ENCODE measurements at places on chromosomes 16 and 17. TPM values are rescaled to one million over a fixed set of nuclear protein-coding genes. Genes with fewer than 3 reads are reported as not detected.
A peak's percentile ranks its signal among the peaks of the same experiment; 100 is the strongest.

Gene RNF213
- 48.4 TPM for total RNA-seq

Gene ASGR1
- total RNA-seq, result 0.68 TPM

Gene ACSM2A
- total RNA-seq, result not detected

Gene NPIPA7
- total RNA-seq, result 2.7 TPM

Gene TBC1D3K
- total RNA-seq, result not detected

Gene APOBR
- 1.4 TPM for total RNA-seq

DNA sequence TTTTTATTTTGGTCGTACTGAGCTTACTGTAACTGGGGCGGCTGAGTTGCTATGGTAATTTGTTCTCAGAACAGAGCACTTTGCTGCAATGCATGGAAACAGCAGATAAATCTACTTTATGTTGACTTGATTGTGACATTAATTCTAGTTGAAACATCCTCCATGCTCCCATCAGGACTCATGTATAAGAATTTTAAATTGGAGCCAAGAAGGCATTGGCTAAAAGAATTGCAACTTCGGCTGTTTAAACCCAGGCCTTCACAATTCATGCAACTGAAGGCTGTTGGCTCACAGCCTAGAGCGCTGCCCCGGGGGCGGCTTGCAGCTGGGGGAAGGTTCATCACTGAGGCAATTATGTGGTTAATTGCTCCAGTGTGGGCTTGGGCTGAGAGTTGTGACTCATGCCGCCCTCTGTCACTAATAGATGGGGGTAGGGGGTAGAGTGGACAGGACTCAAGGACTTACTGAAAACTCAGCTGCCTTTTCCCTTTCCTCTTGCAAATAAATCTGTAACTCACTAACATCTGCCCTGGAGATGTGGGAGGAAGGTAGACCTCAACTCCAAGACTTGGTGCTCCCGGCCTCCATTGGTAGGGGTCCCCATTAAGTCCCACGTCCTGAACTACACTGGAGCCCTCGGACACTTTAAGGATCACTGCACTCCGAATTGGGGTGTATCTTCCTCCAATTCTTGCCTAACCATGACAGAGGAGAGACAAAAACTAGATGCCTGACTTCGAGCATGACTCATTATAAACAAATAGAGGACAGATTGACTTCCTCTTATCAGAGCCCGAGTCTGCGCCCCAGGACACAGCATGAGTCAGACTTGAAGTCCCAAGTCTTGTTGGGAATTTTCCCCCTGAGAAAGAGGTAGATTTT is 37.5 kb downstream of the ERCC4 start:
- peak; percentile 74 for DNase-seq

DNA sequence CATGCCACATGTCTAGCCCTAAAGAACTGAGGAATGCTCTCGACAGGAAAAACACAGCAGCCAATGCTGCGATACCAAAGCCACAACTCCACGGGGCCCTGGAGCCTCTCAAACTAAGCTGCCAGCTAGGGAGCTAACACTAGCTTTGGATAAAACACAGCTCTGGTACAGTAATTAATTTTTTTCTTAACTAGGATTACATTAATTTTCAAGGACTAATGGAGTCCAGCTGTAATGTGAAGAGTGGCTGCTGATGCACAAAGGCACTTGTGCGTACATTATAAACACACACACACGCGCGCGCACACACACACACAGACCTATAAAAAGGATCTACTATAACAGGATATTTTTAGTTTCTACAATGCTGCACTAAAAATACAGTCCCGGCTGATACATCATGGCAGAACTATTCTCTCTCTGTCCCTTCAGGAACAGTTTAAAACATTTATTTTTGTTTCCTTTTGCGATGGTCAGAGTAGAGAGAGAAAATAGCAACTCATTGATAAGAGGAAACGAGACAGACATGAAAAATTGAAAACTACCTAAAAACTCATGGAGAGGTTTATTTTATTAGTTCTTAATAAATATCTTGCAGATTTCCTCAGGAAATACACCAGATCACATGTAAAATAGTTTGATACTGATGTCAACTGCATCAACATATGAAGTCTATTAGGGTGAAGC is 88.5 kb downstream of the SMG6 start:
- peak; percentile 69 for DNase-seq

DNA sequence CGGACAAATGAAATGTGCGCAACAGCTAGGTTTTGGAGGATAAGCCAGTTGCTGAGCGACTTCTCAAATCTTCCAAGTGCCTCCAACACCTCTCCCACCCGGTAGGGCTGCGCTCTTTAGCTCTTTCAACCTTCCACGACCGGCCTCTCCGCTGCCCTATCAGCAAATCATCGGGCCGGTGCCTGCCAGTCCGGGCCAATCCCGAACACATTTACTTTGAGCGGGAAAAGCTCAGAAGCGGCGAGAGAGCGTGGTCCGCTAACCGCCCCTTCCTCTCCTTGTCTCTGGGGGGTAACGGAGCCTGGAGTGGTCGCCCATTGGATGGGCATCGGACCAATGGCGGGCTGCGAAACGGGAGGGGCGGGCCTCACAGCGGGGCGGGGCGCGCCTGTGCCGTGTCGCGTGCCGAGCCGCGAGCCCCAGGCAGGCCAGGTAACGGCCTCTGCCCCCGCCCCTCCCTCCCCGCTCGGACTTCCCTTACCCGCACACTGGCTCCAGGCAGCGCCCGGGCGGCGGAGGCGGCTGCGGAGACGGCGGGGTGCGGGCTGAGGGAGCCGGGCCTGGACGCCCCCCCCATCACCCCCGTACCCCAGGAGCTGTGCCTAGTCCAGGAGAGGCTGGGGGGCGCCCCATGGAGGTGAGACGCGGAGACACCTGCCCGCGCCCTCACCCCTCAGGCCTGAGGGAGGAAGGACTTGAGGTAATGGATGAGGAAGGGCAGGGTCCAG is at the start of gene MEIOC:
TSS of gene MEIOC (plus strand) at position 486 of the 728 bp plus-strand sequence. CDS start at position 632, 146 bp downstream.
- DNase-seq, result no peak

GRCh38 chr16:23929856-23930255 is 94.1 kb downstream of the PRKCB start:
- DNase-seq, result no peak

DNA sequence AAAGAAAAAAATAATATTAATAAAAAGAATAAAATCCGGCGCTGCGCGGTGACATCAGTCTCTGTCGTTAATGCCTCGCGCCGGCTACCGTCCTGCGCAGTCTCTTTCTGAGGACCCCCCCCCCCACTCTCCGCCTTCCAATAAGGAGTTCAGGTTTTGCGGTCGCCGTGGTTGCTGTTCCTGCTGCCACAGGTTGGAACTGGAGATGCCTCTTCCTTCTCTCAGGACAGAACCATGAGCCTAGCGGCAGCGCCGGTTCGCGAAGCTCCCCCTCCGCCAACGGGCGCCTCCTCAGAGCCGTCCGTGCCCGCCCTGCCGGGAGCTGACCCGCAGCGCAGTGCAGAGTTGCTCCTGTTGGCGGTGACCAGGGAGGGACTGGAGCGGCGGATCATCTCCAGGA is 2093.4 kb downstream of the TP53TG3F start:
- DNase-seq, result no peak

DNA sequence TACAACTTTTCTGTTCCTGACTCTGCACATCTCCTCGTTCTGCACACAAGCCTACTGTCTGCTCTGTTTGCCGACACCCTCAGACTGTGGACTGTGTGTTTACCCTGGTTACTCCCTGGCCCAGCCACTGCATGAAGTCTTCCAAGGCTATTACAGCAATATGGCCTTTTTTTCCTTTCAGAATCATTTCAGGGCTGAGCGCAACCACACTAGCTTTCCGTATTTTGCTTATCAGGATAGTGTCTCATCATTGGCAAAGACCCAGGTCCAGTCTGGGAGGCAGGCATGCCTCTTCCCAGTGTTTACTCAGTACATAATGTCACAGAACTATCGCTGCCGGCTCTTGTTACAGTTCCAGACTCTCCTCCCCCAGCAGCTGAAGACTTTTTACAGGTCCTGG is 10.1 kb downstream of the DNAH9 start:
- peak; percentile 61 for DNase-seq

DNA sequence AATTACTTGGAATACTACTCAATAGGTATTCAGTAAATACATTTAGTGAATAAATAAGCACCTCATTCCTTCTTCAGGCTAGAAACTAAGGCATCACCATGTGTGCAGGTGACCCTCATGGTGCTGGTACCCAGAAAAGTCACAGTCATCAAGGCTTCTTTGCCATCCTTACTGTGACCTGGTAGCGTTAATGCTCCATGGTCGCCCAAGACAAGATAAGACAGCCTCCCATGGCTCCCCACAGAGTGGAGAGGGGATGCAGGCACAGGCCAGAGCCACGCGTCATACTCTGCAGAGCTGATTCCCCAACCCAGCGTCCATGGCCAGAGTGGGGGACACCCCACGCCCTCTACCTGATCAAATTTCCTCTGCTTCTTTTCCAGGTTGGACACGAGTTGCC is 73.8 kb downstream of the NDE1 start:
- DNase-seq, result no peak

DNA sequence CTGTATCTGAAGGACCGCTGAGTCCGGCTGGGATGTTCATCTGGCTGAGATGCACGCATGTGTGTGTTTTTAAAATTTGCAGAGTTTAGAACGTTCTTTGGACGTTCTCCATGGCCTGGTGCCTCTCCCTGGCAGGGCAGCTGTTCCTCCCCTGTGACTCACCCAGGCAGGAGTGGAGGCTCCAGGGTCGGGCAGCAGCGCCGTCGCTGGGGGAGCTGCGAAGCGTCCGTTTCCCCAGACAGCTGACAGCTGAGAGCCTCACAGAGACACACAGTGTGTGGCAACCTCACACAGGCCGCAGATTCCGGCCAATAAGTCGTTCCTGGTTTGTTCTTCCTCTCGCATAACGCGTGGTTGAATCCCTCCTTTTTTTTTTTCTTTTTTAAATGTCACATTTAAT is 80.6 kb downstream of the OR1D5 start:
- DNase-seq, result peak; percentile 83

GRCh38 chr16:1343428-1344242 is 8.0 kb downstream of the TSR3 start:
- no peak for DNase-seq

- DNase-seq, result no peak
These were observed 354.9 kb upstream of the CDH8 start for GRCh38 chr16:62391134-62391533.

DNA sequence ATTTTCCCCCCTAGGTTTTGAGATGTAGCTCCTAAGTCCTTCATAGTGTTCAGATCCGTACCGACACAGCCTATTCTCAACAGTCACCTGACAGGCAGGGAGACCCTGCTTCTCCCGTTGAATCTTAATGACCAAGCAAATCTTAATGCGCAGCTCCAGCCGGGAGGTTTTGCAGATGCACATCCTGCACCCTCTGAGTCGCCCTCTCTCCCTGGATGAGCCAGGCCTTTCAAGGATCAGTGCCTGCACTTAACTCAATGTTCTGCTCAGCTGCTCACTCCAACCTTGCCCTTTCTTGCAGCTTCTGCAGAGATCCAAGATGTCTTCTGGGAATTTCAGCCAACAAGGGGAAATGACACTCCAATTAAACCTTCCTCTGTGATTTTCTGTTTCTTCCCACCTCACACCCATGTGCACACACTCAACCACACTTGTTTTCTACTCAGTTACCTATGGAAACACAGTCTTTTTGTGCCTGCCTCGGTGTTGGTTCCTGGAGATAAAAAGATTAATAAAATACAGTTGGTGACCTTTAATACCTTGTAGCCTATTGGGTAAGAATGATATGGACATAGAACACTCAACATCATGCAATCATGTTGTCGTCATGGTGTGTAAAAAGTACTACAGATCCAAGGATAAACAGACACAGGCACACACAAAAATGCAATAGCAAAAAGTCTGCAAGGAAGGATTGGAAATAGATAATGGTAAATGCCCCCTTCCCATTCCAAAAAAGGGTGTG is 76.9 kb upstream of the DYNLRB2 start:
- DNase-seq, result no peak

- DNase-seq, result no peak
These were observed 36.8 kb downstream of the MSI2 start for GRCh38 chr17:57293077-57293476.

DNA sequence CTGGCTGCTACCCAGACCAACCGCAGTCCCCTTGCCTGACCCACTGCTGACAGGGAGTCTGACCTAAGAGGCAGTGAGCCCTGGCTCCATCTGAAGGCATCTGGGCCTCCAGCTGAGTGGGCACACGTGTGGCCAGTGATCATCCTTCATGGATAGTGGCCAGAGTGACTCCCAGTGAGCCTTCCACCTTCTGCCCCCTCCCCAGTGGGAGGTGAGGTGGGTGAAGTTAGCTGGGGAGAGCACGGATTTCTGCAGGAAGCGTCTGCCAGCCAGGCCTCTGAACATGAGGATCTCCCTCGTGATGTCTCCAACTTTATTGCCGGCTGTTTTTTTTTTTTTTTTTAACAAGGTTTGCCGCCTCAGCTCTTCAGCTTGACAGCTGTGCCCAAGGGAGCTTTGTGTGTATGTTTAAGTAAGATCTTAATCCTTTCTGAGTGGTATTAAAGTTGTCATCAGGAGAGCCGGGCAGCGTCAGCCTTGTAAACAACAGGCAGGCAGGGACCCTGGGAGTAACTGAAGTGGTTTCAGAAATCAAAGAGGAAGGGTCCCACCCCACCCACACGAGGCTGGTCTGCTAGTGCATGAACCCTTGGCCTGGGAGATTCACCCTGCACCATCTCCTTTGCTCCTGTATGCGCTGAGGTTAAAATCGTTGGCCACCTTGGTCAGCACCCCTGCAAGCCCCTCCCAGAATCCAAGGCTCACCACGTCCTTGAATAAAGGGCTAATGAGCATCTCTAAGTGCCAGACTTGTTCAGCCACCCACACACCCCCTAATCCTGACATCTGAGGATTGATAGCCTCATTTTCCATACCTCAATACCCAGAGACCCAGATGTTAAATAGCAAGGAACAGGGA is 33.3 kb downstream of the RHBDL3 start:
- no peak for DNase-seq

GRCh38 chr17:30160419-30161172 is 44.0 kb downstream of the NSRP1 start:
- no peak for DNase-seq

DNA sequence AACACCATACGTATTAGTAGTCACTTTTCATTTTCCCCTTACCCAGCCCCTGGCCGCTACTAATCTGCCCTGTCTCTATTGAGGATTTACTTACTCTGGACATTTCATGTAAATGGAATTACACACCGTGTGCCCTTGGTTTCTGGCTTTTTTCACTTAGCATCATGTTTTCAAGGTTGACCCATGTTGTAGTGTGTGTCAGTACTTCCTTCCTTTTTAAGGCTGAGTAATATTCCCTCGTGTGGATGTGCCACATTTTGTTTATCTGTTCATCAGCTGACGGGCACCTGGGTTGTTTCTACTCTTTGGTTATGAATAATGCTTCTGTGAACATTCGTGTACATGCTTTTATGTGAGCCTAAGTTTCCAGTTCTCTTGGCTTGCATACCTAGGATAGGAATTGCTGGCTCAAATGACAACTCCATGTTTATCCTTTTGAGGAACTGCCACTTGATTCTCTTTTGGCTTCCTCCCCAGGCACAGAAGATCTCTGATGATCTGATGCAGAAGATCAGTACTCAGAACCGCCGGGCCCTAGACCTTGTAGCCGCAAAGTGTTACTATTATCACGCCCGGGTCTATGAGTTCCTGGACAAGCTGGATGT is 7.7 kb downstream of the PSMD3 start:
- DNase-seq, result no peak

GRCh38 chr17:60751884-60752283 is 74.2 kb downstream of the BCAS3 start:
- DNase-seq, result no peak
